Muscle of leg (tissue), 16 donors: ENCODE measurements at places on chromosomes 3 and 15.

DNA sequence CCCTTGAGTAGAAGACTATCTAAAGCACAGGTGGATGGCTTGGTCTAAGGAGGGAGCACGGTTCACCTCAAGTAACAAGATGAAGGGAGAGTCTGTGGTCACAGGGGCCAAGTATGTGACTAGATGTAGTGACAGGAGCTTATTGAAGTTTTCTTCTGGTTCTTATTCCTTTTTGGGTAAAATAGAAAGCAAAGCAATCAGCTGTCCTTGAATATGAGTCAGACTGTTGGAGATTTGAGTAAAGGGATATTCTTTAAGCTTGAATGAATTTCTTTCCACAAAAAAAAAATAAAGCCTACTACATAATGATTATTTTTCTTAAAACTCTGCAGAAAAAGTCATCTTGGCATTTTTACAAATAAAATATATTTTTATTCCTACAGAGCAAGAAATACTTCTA is 1.5 kb upstream of the CNTN6 start:
- no peak for DNase-seq

- no peak for DNase-seq
Observed at GRCh38 chr3:97613139-97613538, 151.4 kb upstream of the ARL6 start.

GRCh38 chr3:135041601-135042000 is 246.5 kb downstream of the EPHB1 start:
- no peak for DNase-seq

DNA sequence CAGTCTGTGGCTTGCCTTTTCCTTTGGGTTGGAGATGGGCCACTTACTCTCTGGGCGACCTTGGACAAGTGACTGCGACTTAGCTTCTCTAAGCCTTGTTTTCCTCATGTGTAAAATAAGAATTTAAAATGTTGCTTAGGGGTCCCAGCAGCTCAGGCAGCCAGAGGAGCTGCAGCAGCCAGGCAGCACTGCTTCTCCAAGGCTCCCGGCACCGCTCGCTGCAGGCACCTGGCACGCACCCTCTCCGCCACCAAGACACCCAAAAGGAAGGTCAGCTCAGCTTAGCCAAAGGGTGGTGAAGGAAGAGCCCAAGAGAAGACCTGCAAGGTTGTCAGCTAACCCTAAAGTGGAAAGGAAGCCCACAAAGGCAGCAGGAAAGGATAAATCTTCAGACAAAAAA is 10.7 kb upstream of the AMOTL2 start:
- no peak for DNase-seq

DNA sequence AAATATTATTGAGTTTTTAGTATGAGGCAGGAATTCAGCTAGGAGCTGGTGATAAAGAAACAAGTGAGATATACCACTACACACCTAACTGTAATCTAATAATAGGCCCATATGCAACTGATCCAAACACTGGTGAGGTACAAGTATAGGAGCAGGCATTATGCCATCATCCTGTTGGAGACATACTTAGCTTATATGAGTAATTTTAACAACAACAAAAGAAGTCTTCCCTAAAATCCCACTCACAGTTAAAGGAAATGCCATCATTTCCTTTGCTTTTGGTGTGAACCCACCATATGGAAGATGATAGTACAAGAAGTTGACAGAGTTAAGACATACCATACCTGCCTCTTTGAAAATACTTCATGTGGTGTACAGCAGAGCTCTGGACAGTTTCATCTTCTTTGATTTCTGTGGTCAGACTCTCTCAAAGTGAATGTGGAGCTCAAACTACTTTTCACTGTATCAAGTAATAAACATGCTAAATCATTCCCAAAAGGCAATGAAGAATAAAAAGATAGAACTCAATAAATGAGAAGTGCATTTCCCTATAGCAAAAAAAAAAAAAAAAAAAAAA is 85.5 kb downstream of the CD200R1L start:
- DNase-seq: no peak

DNA sequence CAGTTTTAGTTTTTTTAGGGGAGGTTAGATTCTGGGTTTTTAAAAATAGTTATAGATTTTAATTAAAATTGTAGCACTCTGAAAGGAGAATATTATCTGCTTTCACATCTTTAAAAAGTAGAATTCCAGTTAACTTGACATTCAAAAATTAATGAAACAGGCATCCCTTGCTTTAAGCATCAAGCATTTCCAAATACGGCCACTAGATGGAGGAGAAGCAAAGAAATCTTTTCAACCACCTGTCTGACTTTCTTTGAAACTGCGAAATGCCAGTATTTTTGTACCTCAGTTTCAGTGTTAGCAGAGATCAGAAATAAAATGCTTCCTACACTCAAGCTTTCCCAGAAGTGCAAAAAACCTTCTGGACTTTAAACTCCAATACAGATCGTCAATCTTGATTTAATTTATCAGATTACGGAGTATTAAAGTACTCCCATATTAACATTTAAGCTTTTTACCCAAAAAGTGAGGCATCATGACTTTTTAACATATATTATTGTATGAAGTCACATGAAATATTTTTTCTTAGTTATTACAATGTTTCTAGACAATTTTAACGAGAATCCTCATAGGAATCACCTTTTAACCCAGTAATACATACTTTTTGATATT is 153.3 kb downstream of the P3H2 start:
- DNase-seq: peak; percentile 82

GRCh38 chr15:42092398-42093318 is 1.7 kb downstream of the PLA2G4D start:
- DNase-seq: peak; percentile 64

DNA sequence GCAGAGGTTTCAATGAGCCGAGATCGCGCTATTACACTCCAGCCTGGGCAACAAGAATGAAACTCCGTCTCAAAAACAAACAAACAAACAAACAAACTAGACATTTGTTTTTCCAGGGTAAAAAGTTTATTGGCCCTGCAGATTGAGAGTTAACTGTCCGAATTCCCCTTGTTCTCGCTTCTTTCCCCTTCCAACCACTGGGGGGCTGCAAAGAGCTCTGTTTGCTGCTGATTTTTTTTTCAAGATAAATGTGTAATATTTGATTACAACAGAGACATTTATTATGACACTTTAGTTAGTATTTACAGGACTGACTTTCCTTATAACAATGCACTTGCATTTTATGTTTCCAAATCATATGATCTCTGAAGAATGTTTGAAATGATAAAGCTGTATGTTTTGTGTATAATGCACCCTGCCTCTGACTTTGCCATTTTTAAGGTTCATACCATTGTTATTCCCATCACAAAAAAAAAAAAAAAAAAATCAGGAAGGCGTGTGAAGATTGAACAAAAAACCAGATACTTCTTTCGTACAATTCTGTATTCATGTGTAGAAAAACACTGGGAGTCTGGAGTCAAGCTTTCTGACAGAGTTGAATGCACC is 2.8 kb downstream of the CLSTN2 start:
- DNase-seq: peak; percentile 59

GRCh38 chr3:81302045-81302444 is 459.4 kb downstream of the GBE1 start:
- peak; percentile 31 for DNase-seq

DNA sequence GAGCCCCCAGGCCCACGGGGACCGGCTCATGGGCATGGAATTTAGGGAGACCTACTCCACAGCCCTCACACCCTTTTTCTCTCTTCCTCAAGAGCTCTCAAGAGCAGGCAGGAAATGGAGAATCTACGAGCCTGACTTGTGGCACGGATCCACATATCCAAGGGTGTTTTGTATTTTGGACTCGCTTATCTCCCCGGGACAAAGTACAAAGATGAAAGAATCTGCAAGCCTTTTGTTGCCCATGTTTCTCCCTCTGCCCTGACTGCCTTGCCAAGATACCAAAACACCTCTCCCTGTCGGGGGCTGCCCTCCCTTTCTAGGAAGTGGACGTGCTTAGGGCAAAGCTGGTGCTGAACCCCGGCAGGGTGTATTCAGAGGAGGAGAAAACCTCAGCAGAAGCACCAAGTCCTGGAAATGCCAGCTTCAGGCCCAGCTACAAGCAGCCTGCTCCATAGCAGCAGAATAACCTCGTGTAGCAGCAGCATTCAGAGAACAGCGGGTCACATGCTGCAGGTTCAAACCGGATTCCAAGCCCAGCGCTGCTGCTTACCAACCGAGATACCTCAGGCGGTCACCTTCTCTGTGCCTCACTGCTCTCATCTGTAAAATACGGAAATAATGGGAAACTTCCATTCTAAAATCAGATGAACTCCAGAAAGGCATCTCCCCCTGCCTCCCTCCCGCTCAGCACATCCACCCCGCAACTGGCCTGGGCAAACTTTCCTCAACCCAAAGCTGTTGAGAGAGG is 35.2 kb downstream of the DNASE1L3 start:
- no peak for DNase-seq

- no peak for DNase-seq
Observed at GRCh38 chr3:11244121-11244677, 28.0 kb upstream of the ATG7 start.

DNA sequence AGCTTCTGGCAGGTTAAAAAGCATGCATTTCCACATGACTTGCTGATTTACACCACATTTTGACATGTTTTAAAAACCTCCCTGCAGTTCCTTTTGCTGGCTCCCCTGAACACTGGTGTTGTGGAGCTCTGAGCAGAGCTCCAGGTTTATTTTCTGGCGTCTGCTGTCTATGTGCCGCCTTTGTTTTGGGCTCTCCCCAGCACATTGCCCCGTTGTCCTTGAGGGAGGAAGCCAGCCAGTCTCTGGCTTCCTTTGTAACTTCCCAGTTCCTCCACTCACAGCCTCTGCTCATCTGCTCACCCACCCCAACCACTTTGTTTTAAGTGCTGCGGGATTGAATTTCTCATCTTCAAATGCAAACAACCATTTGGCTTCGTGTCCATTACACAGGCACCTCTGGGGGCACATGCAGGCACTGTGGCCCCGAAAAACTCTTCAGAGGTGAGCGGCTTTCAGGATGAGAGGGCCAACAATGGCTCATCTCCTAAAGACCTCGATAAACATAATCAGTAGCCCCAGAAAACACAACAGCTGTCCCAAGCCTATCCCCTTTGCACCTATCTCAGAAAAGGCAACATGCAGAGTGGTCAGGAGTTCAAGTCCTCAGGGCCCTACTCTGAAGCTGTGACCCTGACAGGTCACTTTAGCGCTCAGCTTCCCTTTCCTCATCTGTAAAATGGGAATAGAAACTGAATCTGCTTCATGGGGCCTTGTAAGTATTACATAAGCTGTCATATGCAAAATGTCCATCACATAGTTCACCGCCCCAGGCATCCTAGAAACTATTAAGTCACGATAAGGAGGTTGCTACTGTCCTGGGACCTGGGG is 1.3 kb upstream of the MEF2A start:
- peak; percentile 81 for DNase-seq

DNA sequence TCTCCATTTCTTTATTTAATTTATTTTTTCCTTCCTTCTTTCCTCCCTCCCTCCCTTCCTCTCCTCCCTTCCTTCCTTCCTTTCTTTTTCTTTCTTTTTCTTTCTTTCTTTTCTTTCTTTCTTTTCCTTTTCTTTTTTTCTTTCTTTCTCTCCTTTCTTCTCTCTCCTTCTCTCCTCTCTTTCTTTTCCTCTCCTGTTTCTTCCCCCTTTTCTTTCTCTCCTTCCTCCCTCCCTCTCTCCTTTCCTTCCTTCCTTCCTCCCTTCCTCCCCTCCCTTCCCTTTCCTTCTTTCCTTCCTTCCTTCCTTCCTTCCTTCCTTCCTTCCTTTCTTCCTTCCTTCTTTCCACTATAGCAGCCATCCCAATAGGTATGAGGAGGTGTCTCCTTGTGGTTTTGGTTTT is 6.8 kb upstream of the PDIA5 start:
- DNase-seq: no peak

- DNase-seq: no peak
Observed at GRCh38 chr15:89591834-89592233, 16.6 kb downstream of the TICRR start.

DNA sequence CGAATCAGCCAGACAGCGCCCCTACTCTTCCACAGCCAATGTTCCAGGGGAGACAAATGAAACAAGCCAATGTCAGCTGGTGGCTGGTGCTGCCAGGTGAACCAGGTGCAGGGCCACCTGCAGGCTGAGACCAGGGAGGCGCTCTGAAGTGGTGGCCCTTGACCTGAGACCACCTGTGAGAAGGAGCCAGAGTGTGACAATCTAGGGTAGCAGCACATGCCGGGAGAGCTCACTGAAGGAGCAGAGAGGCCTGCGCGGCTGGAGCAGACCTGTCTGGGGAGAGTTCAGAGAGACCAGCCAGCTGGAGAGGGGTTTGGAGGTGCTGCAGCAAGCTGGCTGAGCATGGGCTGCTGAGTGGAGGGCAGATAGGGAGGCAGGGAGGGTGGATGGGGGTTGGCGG is 693 bp upstream of the STAB1 start:
- DNase-seq: no peak

GRCh38 chr3:41688595-41689380 is 273.1 kb downstream of the ULK4 start:
- no peak for DNase-seq

- DNase-seq: no peak
Observed at GRCh38 chr15:75655931-75656330, 8.2 kb downstream of the SNX33 start.

- no peak for DNase-seq
Observed at GRCh38 chr3:23481011-23481615, 278.0 kb downstream of the UBE2E2 start.

GRCh38 chr3:30873671-30874070 is 20.8 kb downstream of the GADL1 start:
- no peak for DNase-seq

DNA sequence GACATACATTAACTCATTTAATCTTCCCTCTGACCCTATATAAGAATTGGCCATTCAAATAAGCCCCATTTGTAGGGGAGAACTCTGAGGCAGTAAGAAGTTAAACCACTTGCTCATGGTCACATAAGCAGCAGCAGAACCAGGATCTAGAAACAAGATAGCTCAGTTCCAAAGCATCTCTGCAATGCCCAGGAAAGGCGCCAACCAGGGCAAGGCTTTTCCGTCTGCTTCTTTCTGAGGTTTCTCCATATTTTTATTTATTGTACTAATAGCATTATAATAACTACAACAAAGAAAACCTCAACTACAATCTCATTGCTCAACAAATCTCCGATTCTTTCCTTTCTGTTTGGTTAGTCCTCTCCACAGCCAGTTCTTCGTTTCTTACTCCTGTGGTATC is 4.3 kb upstream of the UBE2E2 start:
- no peak for DNase-seq

DNA sequence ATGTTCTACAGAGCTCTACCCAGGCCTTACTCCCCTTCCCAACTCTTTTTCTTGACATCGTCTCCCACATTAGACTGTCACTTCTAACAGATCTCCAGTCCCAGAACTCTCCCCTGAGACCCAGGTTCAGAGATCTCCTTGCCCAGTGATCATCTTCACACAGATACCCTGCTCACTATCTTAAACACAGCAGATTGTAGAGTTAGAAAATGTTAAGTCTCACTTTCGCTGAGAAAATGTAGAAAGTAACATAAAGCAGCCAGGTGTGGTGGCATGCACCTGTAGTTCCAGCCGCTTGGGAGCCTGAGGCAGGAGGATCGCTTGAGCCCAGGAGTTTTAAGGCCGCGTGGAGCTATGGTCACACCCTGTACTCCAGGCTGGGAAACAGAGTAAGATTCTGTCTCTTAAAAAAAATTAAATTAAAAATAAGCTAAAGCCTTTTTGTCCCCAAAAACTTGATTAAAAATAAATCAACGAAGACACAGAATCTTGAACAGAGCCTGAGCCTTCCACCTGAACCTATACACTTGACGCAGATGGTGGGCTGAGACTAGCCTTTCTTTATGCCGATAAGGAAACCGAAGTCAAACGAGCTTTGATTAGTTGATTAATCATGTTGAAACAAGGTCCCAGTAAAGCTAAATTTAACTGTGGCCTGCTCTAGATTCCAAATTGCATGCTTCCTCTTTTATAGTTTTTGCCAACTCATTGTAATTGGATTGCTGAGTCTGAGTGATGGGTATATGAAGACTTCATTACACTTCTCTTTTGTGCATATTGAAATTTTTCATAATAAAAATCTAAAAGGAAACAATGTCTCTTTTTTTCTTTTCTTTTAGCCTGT is 31.3 kb upstream of the BLM start:
- DNase-seq: no peak
